Kidney tubule cell (primary cell): ENCODE measurements at places on chromosomes 4 and X.

GRCh38 chr4:85028910-85029309, 62.4 kb upstream of the WDFY3 start:
- peak; percentile 9 for DNase-seq

GRCh38 chr4:78566834-78567499, 15.4 kb downstream of the ANXA3 start:
- DNase-seq = no peak

GRCh38 chr4:629915-630641, 4.7 kb downstream of the PDE6B start:
- DNase-seq = no peak

GRCh38 chrX:7247346-7247745, 99.4 kb upstream of the PUDP start:
- no peak for DNase-seq

DNA sequence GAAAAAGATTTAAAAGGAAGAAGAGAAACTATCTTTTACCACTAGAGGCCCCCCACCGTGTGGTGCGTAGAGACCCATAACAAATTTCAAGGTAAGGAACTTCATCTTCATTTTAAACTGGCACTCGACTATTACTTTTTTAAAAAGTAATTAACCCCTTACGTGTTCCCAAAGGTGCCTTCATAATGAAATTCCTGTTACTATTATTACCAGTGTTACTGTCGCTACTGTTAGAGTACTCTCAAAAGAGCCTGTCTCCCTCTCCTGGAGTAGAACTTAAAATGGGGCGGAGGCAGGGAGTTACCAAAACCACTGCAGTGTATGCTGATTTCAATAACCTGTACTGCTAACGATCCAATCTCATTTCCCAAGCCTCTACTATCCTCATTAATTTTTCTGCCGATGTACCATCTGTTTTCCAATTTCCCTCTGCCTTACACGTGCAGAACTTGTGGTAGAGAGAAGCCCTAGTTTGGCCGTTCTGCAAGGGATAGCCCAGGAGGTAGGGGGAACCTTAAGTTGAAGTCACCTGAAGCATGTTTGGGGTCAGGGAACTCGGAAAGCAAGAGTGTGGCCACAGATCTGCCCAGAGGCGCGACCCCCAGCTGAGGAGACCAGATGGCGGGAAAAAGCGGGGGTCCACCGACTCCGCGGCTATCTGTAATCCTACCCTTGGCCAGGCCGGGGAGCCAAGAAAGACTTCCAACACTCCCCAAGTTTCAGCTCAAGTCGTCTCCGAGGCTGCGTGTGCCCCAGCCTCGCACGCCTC, 720 bp upstream of the STK26 start:
- DNase-seq = no peak

- peak; percentile 28 for DNase-seq
Measured at GRCh38 chrX:54076903-54077302, 32.6 kb upstream of the PHF8 start.

DNA sequence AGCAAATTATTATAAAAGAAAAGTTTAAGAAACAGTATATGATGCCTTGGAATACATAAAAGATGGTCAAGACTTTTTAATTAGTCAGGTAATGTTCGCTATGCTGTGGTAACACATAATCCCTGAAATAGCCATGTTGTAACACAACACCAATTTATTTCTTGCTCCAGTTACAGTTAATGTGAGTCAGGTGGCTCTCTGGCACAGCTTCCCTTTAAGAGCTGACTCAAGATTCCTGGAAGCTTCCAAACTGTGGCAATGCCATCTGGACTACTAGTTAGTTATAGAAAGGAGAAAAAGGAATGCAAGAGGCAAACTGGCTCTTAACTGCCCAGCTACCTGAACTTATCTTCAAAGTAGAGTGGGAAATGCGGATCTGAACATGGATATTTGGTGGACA, 210.5 kb downstream of the CHM start:
- DNase-seq = peak; percentile 38

DNA sequence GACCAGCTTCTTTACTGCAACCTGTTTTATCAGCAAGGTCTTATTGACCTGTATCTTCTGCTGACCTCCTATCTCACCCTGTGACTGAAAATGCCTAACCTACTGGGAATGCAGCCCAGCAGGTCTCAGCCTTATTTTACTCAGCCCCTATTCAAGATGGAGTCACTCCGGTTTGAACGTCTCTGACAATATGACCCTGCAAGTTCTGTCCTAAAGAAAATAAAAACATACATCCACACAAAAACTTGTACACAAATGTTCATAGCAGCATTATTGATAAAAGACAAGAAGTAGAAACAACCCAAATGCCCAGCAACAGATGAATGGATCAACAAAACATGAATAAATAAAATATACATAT, 59.5 kb upstream of the FAM9C start:
- DNase-seq = no peak

DNA sequence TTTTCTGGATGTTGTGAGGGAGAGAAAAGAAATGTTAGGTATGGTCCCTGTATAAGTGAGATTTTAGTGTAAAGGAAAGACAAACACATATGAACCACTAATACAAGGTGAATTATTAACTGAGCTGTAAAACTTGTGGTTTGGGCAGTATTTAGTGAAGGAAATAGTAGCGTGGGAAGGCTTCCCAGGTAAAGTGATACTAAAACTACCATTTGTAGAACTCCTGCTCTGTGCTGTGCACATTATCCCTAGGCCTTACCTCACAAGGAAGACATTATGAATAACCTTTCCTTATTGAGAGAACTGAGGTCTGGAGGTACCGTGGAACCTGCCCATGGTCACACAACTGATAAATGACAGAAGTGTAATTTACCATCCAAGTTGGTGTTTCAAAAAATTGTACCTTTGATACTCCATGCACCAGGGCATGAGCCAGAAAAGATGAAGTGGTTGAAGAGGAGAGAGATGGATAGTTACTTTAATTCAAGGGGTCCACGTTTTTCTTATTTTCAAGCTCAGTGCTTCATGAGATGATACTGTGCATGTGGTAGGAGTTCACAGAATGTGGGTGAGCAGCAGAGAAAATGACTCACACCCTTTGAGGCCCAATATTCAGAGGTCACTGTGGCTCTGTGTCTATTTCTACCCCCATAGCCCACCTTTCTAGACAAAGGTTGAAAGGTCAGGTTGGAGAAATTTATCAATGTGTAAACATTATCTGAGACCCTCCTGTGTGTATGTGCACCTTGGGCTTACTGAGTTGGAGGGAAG, 2.6 kb upstream of the VSIG4 start:
- DNase-seq = peak; percentile 13

GRCh38 chr4:164383058-164383357, 370.9 kb upstream of the SMIM31 start:
- DNase-seq = no peak

DNA sequence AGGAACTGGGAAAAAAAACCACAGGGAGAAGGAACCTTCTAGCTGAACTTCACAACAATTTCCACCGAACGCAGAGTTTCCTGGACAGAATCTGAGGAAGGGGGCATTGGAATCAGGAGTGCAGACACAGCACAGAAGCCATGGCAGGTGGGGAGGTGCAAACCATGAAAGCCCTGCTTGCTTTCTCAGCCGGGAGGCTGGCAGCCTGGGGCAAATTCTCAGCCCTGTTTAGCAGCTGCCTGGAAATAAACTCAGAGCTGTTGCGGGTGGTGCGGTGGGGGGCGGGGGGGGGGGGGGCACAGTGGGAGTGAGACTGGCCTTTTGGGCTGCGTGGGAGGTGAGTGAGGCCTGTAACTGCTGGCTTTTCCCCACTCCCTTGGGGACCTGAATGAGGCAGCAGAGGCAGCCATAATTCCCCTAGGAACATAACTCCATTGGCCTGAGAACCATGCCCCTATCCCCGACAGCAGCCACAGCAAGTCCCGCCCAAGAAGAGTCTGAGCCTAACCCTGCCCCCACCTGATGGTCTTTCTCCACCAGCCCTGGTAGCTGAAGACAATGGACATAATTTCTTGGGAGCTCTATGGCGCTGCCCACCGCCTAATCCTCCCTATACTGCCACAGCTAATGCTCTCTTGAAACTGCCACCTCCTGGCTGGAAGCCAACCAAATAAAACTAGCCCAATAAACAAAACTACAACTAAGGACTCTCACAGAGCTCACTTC, 176.3 kb downstream of the FAM13A start:
- DNase-seq = no peak

GRCh38 chrX:72348247-72348979, 42.7 kb upstream of the CITED1 start:
- DNase-seq = no peak

- no peak for DNase-seq
Measured at GRCh38 chr4:143424276-143424675, 87.6 kb downstream of the GAB1 start.

DNA sequence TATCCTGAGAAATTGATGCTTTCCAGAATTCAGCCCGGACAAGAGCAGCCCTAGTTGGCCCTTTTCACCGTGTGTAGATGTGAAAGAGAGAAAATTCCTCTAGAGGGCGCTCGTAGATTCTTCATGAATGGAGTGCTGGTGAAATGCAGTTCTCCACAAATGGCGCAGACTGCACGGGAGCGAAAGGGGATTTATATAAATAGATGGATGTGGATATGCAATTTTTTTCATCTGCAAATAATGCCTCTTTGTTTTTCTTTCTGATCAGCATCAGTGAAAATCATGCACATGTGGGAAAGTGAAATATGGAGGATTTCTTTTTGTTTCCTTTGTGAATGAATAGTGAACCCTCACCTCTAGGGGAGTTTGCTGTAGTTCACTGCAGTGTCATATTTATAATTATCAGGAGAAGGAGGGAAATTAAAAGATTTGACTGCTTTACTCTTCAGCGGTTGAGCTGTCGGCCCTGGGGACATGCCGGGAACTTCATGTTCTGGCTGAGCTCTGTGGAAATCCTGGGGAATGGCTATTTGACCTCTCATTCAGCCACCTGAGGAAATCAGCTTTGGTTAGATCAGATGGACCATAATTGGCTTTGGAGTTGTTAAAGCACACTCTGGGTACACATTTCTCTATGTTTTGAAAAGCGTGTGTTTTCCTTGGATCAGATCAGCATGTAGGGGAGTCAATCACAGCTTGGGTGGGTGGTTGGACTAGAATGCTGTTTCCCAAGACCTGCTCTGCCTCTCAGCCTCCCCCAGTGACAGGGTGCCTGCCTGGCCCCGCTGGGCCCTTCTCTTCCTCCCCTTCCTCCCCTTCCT, 115.0 kb upstream of the SHISA3 start:
- peak; percentile 78 for DNase-seq

DNA sequence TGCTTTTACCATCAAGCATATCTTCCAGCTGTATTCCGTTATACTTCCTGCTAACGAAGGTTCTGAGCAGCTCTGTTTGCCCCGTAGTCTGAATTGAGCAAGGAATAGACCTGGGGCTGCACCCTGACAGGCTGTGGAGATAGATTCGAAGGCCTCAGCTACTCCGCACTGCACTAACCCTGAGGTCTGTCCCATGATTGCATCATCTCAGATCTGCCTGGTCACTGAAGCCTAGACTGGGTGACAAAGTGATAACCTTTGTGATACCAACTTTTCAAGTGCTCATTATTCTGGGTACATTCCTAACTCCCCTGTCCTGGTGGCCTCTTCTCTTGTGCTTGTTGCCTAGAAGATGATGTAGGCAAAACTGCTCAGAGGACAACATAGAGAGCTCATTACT, 29.9 kb upstream of the PGRMC1 start:
- no peak for DNase-seq

DNA sequence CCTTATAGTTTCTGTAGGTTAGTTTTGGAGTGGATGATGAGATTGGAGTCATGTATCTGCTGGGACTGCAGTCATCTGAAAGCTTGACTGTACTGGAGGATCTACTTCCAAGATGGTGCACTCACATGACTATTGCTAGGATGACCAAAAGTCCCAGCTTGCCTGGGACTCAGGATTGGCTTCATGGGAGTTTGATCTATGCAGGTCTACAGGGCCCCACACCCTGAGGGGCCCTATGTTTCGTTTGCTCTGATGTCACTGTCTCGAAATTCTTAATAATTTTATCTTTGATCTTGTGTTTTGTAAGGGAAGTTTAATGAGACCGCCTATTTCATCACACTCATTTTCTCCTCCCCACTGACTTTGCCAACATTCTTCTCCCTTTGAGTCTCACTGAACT, at the start of gene SMIM9:
Gene SMIM9, minus strand, starts transcription at position 101 of the 400 bp plus-strand sequence. CDS start 3,806 bp downstream, outside the sequence.
- no peak for DNase-seq

GRCh38 chr4:124105212-124105611, 607.3 kb downstream of the ANKRD50 start:
- peak; percentile 50 for DNase-seq
